ENCODE measurements at places on chromosomes 1 and 21.
A peak's percentile ranks its signal among the peaks of the same experiment; 100 is the strongest.

GRCh38 chr1:203036135-203036534, 9.8 kb downstream of the PPFIA4 start:
- H3K27ac ChIP-seq, result no peak overlapping the region
- no peaks in the 10 kb centered on the region for H3K36me3 ChIP-seq
- H3K4me3 ChIP-seq, result no peak overlapping the region
- H3K27me3 ChIP-seq, result no peaks in the 10 kb centered on the region

DNA sequence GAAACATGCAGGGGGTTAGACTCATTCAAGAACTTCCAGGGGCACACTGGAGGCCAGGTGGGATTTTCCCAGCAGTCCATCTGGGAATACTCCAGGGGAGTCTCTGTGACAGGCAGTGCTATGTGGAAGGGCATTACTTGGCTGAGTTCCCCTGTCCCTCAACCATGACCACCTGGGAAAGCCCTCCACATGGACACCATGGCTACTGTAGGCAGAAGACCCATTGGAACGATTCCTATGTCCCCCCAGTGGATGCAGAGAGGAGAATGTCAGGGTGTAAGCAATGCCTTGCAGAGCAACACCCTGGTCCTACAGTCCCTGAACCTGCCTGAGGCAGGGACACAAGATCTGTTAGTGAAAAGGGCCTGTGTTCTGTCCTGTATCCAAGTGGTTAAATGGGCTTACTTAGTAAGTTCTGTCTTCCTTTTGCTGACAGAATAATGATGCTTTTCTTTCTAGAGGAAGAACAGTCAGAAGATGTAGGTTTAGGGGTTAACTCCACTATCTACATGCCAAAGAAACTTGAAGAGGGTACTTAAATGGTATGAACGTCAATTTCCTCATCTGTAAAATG, 13.4 kb downstream of the SLAMF1 start:
- H3K27ac ChIP-seq, result no peak overlapping the region
- H3K4me3 ChIP-seq, result peak overlapping the region; percentile 2
- peaks cover 12% of the 10 kb centered on the region for H3K4me1 ChIP-seq
- no peaks in the 10 kb centered on the region for H3K27me3 ChIP-seq
- DNase-seq, result no peak

GRCh38 chr1:228921481-228921880, 186.2 kb downstream of the RHOU start:
- H3K4me3 ChIP-seq, result no peak overlapping the region
- H3K27me3 ChIP-seq, result no peaks in the 10 kb centered on the region
- no peak overlapping the region for H3K27ac ChIP-seq
- H3K36me3 ChIP-seq, result no peaks in the 10 kb centered on the region

DNA sequence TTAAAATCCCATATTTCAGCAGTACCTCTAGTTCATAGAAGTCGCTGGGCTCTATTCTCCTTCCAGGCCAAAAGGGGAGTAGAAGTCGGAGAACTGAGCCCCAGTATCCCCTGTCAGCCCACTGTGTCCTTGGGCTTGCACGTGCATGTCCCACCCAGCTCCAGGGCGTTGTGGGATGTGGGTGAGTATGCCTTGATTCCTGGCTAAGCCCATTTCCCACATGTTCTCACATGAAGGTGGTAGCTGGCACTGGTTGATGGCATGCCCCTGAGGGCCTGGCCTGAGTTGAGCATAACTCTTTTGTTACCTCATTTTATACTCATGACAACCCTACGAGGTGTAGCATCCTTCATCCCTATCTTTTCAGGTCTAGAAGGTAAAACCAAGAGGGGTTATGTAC, 8.0 kb downstream of the SLC6A17 start:
- H3K4me1 ChIP-seq, result no peaks in the 10 kb centered on the region
- DNase-seq, result no peak
- no peaks in the 10 kb centered on the region for H3K36me3 ChIP-seq
- H3K27me3 ChIP-seq, result peaks cover 28% of the 10 kb centered on the region
- H3K4me3 ChIP-seq, result no peak overlapping the region
- no peak overlapping the region for H3K27ac ChIP-seq
